ENCODE measurements at places on chromosomes 16 and 17. TPM values are rescaled to one million over a fixed set of nuclear protein-coding genes. Genes with fewer than 3 reads are reported as not detected.

GRCh38 chr16:56475201-56475600 is 23.8 kb downstream of the OGFOD1 start:
- no peak for DNase-seq

- DNase-seq: no peak
These were observed 30.4 kb downstream of the NME3 start for GRCh38 chr16:1740781-1741490.

GRCh38 chr16:73124665-73125375 is 76.9 kb upstream of the ZFHX3 start:
- DNase-seq: no peak

GRCh38 chr16:47979164-47979520 is 176.7 kb downstream of the ABCC12 start:
- DNase-seq: no peak

DNA sequence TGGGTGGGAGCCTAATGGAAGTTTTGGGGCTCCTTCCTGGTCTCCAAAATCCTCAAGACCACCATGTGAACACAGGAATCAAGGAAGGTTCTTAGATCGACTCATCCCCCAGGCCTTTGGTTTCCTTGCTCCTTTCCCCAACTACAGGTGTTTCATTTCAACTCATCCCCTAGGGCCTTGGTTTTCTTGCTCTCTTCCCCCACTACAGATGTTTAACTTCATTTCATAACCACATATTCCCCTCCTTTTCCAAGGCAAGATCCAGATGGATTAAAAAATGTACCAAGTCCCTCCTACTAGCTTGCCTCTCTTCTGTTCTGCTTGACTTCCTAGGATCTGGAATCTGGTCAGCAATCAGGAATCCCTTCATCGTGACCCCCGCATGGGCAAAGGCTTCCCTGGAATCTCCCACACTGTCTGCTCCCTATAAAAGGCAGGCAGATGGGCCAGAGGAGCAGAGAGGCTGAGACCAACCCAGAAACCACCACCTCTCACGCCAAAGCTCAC is at the start of gene CCL11:
CCL11 (plus strand) TSS at position 457 of the 507 bp plus-strand sequence. CDS start 67 bp downstream, outside the sequence.
- DNase-seq: no peak

DNA sequence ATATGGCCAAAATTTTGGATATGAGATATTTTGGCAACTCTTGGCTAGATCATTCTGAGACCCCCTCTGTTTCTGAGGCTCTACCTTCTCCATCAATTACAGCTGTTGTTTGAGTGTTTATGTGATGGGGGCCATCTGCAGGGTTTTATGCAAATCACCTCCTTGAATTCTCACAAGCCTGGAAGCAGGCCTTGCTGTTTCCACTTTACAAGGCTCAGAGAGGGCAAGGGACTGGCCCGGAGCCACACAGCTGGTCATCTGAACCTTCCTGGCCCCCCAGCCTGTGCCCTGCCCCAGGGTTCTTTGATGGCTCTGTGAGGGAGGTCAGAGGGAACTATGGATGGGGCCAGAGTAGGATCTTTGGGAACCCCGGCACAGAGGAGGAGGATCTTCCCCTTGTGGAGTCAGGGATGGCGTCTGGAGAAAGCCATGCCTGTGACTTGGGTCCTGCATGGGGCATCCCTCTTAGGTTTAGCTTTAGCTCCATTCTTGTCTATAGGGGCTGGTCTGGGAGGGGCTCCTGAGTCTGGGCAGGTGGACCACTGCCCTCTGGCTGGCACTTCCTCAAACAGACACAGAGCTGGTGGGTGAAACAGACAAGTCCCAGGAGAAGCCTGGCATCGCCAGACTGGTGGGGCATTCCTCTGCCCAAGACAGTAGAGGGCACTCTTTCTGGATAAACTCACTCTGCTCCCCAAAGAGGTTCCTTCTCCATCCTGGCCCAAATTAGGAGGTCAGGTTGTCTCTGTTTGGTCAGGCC is 26.2 kb downstream of the IL21R start:
- no peak for DNase-seq

- no peak for DNase-seq
These were observed 18.2 kb upstream of the HLF start for GRCh38 chr17:55246583-55246982.

- DNase-seq: no peak
These were observed 148.0 kb downstream of the FOXL1 start for GRCh38 chr16:86726340-86726739.

GRCh38 chr16:67021321-67021720 is 7.6 kb upstream of the CBFB start:
- DNase-seq: no peak

GRCh38 chr17:16909472-16910246 is 62.3 kb downstream of the TNFRSF13B start:
- no peak for DNase-seq

DNA sequence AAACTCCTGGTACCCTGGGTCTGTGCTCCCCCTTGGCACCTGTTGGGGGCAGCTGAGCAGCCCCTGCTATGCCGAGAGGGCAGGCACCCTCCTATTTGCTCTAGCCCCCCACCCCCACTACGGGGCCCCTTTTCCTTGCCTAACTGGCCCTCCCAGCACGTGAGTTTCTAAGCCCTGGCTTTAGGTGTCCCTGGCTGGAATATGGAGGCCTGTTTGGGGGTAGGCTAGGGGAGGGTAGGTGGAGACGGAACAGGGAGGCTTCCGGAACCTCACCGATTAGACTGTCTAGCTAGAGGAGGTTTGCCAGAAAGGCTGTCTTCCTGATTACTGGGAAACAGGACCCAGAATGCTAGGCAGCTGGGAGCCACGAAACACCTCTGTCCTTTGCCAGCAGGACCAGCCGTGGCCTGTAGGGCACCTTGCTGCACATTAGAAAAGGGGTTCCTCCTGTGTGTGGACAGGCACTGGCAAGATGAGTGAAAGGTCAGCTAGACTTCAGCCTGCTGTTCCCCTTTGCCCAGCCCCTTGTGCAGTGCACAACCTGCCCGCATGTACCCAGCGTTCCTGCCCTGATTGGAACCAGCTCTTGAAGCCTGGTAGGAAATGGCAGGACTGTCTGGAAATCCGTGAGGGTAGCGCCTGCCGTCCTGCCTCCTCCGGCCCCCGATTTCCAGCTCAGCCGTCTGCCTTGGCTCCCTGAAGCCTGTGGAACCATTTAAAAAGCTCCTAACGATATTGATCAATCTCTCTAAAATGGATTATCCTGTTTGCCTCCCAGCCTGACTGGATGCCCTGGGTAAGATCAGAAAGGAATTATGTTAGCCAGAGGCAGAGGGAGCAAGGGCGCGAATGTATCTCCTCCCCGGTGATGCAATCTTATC is 83.4 kb upstream of the GSE1 start:
- no peak for DNase-seq

- no peak for DNase-seq
These were observed 3.5 kb upstream of the CA5A start for GRCh38 chr16:87939562-87940423.

TRIM16 gene
- 163 TPM for total RNA-seq

TEDC2 gene
- total RNA-seq: 48.6 TPM

EFNB3 gene
- total RNA-seq: 7.6 TPM

PRDM7 gene
- total RNA-seq: not detected

KRTAP2-2 gene
- not detected for total RNA-seq

RNU2-1 gene
- not detected for total RNA-seq

ETV4 gene
- 13.4 TPM for total RNA-seq

NCOR1 gene
- total RNA-seq: 95.9 TPM

MARVELD3 gene
- total RNA-seq: not detected
